ENCODE measurements at places on chromosomes 6 and 20. TPM values are rescaled to one million over a fixed set of nuclear protein-coding genes. Genes with fewer than 3 reads are reported as not detected.

The GPR63 gene
- total RNA-seq = 1.9 TPM

The NECAB3 gene
- total RNA-seq = 72.1 TPM

The NKX2-2 gene
- total RNA-seq = not detected

The SLC4A11 gene
- 46.1 TPM for total RNA-seq

The EEF1A2 gene
- 75.2 TPM for total RNA-seq

The MAP3K7 gene
- 31.9 TPM for total RNA-seq

The PROKR2 gene
- not detected for total RNA-seq

The GDAP1L1 gene
- not detected for total RNA-seq

The PPP1R16B gene
- not detected for total RNA-seq

All from PC-9 (cell line).